Amniotic stem cell (primary cell): ENCODE measurements at places on chromosomes 4 and X.
A peak's percentile ranks its signal among the peaks of the same experiment; 100 is the strongest.

- DNase-seq: no peak
Measured at GRCh38 chrX:107787827-107788226, 10.3 kb downstream of the NCBP2L start.

DNA sequence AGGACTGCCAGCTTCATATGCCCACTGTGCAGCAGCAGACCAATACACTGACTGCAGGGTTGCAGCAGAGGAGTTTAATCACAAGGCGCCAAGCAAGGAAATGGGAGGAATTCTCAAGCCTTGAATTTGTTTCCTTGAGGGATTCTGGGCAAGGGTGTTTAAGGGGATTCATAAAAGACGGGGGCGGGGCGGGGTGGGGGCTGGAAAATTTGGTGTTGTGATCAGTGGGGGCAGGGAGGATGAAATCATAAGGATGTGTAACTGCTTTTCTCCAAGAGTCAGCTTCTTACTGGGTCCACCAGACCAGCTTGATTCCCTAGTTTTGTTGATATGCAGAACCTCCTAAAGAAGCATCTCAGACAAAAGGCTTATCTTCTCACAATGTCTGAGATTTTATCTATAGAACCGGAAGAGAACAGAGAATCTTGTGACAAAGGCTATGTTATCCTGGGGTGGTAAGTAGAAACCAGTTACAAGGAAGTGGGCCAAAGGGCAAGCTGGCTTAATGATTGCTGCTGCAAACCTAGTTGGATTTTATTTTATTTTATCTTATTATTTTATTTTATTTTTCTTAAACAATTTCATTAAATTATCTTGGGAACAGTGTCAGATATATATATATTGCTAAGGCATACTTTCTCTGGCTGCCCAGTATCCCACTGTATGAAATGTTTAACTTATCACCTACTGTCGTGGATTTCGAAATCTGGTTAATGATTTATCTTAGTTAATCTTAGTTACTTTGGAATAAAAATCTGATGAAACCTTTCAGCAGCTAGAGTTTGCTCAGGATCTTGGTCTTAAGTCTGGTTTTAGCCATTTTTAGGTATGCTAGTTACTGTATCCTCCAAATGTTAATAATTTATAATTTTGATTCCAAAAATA lies 276.4 kb downstream of the RPA4 start:
- DNase-seq: no peak

DNA sequence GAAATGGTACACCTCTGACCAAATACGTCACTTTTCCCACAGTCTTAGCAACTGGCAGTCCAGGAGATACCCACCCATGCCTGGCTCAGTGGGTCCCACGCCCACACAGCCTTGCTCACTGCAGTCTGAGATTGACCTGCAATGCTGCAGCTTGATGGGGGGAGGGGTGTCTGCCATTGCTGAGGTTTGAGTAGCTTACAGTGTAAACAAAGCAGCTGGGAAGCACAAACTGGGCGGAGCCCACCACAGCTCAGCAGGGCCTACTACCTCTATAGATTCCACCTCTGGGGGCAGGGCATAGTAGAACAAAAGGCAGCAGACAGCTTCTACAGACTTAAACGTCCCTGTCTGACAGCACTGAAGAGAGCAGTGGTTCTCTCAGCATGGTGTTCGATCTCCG lies 52.7 kb downstream of the AMER1 start:
- no peak for DNase-seq

- no peak for DNase-seq
Measured at GRCh38 chr4:2101346-2102044, 42.4 kb downstream of the NAT8L start.

GRCh38 chrX:42054256-42054655 lies 130.9 kb upstream of the CASK start:
- DNase-seq: no peak

- DNase-seq: no peak
Measured at GRCh38 chrX:107454302-107454701, 4.8 kb downstream of the FRMPD3 start.

DNA sequence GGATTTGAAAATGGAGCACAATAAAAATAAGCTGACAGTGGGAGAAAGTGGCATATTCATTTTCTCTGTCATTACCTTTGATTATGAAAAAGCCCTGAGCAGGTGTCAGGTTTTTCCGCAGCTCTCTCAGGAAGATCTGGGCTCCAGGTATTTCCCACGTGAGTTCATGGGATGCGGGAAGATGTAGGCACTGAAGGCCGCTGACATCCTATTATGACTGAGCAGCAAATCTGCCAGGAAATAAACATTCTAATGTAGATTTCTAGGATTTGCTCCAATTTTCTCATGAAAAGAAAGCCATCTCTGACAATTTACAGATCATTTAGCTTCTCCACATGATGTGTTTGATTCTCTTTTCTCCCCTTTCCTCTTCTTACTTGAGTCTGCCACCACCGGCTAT lies 160.7 kb downstream of the KIT start:
- DNase-seq: no peak

GRCh38 chrX:9656871-9657270 lies 108.8 kb downstream of the GPR143 start:
- no peak for DNase-seq

GRCh38 chrX:63929608-63930007 lies 144.6 kb upstream of the ARHGEF9 start:
- no peak for DNase-seq

DNA sequence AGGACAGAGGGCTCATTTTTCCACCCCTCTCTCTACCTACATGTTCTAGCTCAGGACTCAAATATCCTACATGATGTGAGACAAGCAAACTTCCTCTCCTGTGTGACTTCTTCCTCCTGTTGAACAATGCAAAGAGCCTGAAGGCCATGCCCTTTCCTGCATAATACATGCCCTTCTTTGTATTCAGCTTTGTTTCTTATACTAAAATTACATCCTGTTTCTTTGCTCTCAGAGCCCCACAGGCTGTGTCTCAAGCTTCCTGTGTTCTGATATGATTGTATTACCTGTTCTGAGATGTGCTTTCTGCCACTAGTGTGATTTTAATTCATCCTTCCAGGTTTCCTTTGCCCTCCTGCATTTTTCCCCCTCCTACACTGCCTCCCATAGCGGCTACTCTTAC lies 166.4 kb upstream of the AFF2 start:
- no peak for DNase-seq

DNA sequence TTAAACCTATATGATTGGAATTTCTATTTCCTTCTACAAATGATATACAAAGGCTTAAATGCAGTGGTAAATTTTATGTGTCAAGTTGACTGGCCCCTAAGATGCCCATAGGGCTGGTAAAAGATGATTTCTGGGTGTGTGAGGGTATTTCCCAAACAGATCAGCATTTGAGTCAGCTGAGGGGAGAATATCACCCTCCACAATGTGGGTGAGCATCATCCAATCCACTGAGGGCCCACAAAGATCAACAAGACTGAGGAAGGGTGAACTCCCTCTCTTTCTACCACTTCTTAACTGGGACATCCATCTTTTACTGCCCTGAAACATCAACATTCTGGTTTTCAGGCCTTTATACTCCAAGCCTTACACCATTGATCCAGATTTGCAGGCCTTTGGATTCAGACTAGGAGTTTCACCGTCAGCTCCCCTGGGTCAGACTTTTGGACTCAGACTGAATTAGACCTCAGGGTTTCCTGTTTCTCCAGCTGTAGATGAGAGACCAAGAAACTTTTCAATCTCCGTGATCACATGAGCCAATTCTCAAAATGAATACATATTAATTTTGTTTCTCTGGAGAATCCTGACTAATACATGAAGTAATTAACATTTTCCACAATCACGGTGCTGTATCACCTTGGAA lies 1020.7 kb upstream of the SLIT2 start:
- no peak for DNase-seq

- no peak for DNase-seq
Measured at GRCh38 chrX:133468051-133468450, 52.8 kb upstream of the GPC4 start.

DNA sequence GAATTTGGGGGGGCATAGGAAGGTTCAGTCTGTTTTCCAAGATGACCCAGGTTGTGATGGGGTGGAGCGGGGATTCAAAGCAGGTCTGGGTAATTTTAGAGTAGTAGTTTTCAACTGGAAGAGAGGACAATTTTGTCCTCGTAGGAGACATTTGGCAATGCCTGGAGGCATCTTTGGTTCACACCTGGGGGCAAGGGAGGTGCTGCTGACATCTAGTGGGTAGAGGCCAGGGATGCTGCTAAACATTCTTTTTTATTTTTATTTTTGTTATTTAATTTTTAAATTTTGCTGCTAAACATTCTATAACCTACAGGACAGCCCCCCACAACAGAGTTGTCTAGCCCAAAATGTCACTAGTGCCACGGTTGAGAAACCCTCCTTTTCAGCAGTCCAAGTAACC lies 1.9 kb downstream of the RAB9A start:
- DNase-seq: no peak

DNA sequence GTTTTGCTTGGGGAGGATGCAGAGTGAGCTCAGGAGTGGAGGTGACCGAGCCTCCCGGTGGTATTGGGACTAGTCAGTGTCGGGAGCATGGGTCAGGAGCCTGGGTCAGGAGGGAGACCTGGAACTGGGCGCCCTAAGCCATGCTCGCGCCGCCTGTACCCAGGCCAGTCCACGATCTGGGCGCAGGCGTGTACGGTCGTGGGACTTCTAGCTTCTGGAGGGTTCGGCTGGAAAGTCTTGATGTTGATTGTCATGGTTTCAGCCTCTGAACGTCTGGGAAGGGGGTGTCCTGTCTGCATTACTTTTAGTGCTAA lies 244 bp downstream of the EIF2S3 start:
- no peak for DNase-seq

DNA sequence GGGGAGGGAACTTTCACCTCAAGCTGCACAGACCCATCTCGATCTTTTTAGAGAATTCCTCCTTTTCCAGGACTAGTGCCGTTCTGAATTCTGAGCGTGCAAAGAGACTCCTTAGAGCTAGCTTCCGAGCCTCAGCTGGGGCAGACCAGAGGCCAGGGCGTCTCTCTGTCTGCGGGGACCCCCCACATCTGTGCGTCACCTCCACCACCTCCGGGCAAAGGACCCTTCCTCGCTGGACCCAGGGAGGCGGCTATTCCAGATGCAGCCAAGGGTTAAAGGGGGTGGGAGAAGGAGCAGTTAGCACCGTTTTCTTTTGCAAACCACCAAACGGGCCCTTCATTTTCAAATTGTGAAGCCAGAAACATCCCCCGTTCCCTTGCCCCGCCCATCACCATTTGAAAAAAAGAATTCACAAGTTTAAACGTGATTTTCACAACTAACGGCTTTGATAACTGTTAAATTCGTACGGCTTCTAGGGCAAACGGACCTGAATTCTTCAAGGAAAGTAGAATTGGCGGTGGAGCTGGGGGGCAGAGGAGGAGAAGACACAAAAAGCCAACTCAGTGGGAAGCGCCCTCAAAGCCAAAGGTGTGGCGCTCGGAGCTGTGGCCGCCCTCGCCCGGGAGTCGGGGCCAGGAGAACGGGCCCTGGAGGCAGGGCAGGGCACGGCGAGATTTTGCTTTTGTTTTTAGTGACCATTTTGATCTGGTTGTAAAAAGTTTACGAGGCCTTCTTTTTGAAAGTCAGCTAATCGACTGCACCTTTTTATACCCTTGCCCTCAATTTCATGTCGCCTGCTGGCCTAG lies 3.3 kb upstream of the PDGFRA start:
- no peak for DNase-seq

DNA sequence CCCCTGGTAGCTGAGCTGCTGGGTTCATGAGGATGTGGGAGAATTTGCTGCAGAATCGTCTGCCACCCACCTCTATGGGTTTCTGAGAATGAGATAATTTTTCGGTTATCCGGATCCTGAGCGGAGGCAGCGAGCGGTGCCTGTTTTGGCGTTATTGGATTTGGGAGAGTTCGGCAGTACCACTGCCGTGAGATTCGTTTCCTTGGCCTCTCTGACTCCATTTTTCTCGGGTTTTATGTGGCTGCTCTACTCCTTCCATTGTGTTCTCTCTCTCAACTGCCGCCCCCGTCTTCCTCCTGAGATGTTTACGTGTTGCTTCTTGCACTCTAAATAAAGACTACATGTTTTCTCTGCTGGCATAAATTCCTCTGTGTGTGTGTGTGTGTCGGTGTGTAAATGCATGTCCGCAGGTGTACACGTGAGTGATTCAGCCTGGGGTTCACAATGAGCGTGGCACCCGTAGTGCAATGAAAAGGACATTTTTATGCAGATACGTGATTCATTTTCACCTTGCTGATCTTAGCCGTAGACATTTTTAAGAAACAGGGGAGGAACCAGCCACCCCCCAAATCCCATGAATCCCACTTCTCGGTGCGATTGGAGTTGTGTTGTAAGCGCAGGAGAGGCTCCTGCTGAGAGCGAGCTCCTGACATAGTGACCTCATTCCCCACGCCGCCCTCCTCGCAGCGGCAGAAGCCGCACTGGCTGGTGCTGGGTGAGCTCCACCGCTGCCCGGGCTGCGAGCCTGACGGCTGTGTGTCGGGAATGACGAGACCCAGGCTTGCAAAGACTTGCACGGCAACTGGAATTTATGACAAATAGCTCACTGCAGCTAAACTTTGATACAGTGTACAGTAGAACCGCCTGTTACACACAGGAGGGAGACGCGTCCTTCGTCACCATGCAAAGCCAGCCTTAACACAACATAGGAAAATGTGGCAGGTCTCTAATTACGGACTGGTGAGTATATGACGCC lies 82.2 kb downstream of the STOX2 start:
- DNase-seq: no peak

GRCh38 chr4:29262986-29263385 lies 1457.2 kb upstream of the PCDH7 start:
- no peak for DNase-seq

DNA sequence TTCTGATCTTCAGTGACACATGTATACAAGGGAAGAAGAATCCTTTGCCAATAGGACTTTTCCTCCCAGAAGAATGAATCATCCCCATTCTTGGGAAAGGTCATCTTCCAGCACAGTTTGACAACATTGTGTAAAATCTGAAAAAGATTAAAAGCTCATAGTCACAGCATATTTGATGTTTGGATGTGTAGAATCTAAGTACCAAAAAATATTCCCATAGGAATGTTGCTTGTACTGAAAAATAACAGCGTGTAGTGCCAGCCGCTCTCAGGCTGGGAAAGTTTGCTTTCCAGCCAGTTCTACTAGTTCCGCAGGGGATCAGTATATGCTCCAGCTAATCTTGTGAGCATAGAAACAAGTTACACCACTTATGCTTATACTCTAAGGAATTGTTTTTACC lies 74.7 kb upstream of the IL13RA1 start:
- DNase-seq: no peak

- no peak for DNase-seq
Measured at GRCh38 chr4:141229408-141230101, 8.9 kb downstream of the ZNF330 start.

DNA sequence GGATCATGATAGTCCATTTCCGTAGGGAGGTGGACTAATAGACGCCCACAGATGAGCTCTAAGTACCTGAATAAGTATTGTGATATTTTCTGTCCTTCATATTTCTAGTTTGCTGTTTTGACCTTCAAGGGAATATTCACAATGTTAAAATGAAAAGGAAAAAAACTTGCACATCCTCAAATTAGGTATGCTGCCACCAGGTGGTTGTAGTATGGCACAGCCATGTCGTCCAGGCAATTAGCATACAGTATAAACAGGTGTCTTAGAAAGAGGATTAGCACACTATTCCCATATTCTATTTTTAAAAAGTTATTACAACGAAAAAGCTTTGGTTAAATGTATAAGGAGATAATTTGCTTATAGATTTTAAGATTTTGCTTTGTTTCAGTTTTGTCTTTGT lies 802.0 kb downstream of the RPA4 start:
- DNase-seq: peak; percentile 5
